ENCODE measurements at places on chromosomes 11 and 22. TPM values are rescaled to one million over a fixed set of nuclear protein-coding genes. Genes with fewer than 3 reads are reported as not detected.

DNA sequence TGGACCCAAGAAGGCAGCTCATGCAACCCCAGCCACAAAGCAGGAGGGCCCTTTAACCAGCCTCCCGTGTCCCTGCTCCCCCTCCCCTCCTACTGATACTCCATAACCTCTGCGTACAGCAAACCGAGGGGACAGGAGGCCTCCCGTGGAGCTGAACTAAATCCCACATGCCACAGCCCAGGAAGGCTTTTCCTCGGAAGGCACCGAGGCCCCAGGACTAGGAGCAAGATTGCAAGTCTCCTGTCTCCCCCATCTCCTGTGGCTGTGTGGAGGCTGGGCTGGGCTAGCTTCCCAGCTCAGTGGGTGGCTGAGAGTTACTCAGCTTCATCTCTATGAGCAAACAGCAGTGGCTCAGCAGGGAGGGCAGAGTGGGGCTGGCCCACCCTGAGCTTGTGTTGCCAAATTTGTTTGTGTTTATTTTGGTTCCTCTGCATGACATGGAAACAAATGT is 62.7 kb upstream of the NECTIN1 start:
- peaks cover 1% of the 10 kb centered on the region for H3K27me3 ChIP-seq
- no peak overlapping the region for H3K4me3 ChIP-seq
- H3K4me1 ChIP-seq: no peaks in the 10 kb centered on the region
- no peaks in the 10 kb centered on the region for H3K36me3 ChIP-seq
- no peak for DNase-seq

The LRRC4C gene
- not detected for polyA plus RNA-seq

- H3K27me3 ChIP-seq: peaks cover 11% of the 10 kb centered on the region
- no peak for DNase-seq
- H3K4me1 ChIP-seq: no peaks in the 10 kb centered on the region
- H3K4me3 ChIP-seq: no peak overlapping the region
Observed at GRCh38 chr11:126997641-126998040, 2.9 kb downstream of the KIRREL3 start.

DNA sequence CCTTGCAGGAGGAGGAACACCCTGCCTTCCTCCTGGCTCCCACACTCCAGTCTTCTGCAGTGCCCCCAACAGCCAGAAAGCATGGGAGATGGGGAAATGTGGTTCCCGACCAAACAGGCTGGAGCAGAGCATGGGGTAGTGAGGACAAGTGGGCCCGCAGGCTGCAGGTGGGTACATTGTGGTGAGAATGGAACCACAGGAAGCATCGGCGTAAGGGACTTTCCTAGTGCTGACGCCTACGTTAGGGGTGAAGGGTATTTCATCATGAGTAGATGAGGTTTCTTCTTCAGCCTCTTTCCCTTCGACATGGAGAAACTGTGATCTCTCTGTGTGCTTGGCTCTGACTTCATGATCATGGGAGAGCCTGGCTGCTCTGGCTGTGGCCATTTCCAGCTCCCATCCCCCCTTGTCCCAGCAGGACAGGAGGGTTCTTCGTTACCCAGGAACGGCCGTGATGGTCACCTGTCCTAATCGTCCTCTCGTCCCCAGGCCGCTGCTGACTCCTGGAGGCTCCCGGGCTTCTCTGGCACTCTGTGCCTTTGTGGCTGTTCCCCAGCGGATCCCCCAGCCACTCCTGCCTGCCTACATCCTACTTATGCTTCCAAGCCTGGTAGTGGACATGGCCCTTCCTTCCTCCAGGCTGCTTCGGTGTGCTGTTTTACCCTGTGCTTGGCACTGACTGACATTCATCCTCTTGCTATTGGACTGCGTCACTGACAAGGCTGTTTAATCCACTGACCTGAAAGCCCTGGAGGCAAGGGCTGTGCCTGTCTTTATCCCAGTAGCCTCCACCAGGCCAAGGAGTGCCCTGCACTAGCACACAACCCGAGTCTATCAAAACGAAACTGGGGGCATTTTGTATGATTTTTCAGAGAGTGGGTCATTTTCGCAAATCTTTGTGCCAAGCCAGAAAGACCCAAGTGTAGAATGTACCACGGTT is 65.2 kb upstream of the CECR2 start:
- no peak overlapping the region for H3K4me3 ChIP-seq
- peak; percentile 30 for DNase-seq
- peaks cover 4% of the 10 kb centered on the region for H3K27me3 ChIP-seq
- H3K4me1 ChIP-seq: peaks cover 5% of the 10 kb centered on the region
- no peaks in the 10 kb centered on the region for H3K36me3 ChIP-seq

The LDHAL6A gene
- 0.79 TPM for polyA plus RNA-seq

The BIK gene
- polyA plus RNA-seq: 1.6 TPM

DNA sequence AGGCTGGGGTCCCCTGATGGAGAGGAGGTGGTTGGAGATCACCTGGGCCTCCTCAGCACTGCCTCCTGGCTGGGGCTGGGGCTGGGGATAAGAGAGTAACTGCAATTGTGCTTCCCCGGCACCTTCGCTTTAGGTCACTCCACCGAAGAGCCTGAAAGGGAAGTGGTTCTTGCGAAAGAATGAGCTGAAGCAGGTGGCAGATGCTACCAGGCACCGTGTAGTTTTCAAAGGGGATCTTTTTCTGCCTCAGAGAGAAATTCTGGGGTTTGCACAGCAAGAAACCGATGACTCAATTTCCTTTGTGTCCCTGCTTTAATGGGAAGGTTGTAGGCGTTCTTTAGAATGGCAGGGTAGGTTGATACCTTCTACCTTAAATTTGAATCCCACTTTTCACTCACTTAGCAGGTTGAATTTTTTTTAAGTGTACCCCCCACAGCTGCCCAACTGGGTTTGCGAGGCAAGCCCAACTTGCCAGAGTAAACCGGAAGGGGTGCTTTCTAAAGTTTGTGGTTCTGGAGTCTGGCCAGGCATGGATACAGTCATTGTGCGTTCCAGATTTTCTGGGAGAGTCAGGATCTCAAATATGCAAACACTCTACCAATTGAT is 5.3 kb downstream of the CD44 start:
- peak; percentile 61 for DNase-seq
- peaks cover 98% of the 10 kb centered on the region for H3K4me1 ChIP-seq
- H3K27me3 ChIP-seq: peaks cover 16% of the 10 kb centered on the region
- H3K36me3 ChIP-seq: peaks cover 4% of the 10 kb centered on the region

DNA sequence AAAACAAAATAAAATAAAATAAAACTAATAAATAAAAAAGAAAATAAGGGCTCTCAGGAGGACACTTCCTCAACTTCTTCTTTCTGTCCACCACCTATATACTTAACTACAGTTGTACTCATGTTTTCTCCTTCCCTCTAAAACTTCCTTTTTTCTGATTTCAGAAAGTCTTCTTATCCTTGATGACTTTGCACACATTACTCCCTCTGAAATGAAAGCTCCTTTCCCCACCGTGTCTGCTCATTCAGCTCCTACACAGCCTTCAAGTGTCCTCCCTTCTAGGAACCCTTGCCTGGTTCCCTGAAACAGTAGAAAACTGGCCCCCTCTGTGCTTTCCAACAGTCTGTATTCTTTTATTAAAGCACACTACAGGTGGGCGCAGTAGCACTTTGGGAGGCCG is 18.3 kb upstream of the DDX17 start:
- peaks cover 5% of the 10 kb centered on the region for H3K27me3 ChIP-seq
- H3K4me3 ChIP-seq: no peak overlapping the region
- H3K36me3 ChIP-seq: no peaks in the 10 kb centered on the region
- DNase-seq: no peak
- no peaks in the 10 kb centered on the region for H3K4me1 ChIP-seq

DNA sequence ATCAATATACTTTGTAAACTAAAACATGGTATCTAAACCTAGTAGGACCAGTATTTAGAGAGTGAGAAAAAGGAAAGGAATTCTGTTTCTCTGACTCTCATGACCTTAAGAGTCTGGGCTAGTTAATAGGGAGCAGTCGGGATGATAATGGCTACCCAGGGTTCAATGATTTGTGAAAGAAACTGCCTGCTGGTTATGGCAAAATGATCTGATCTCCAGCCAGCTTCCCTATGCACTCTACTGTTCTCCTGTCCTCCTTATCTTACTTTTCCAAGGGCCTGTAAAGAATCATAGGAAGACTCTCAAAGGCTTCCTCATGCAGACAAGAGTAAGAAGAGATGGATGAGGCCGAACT is 193.1 kb upstream of the PITPNB start:
- no peaks in the 10 kb centered on the region for H3K4me1 ChIP-seq
- H3K27me3 ChIP-seq: peaks cover under 1% of the 10 kb centered on the region
- no peaks in the 10 kb centered on the region for H3K36me3 ChIP-seq

- no peak overlapping the region for H3K27ac ChIP-seq
- no peak overlapping the region for H3K4me3 ChIP-seq
- peaks cover 16% of the 10 kb centered on the region for H3K4me1 ChIP-seq
- DNase-seq: no peak
- no peaks in the 10 kb centered on the region for H3K36me3 ChIP-seq
Observed at GRCh38 chr11:11152877-11153276, 200.2 kb downstream of the CSNK2A3 start.

The KRTAP5-7 gene
- polyA plus RNA-seq: not detected

GRCh38 chr22:50581950-50582492 is 628 bp downstream of the CHKB start:
- peak overlapping the region; percentile 84 for H3K27ac ChIP-seq
- peaks cover 3% of the 10 kb centered on the region for H3K36me3 ChIP-seq
- peaks cover 7% of the 10 kb centered on the region for H3K27me3 ChIP-seq
- DNase-seq: no peak

DNA sequence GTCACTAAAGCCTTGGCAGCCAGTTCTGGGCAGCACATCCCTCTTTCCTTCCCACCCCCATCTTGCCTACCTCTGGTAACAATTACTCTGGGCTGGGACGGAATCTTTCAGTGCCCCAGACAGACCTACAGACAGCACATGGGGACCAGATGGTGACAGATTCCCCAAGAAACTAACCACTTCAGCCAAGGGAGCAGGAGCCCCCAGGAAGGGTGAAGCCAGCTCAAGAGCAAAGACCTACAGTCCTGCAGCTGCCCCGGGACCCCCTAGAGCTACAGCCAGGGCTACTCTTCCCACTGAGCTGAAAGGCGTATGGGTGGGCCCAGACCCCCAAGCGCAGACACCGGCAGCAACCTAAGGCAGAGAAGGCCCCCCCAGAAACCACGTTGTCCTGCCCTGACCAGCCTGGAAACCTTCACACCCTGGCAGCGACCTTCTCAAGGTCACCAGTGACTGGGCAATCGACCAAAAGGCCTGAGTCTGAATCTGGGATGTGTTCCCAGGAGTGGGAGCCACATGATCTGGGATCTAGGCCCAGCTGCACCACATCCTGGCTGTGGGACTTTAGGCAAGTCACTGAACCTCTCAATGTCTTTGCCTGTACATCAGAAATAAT is 65.8 kb downstream of the LRRC32 start:
- H3K4me1 ChIP-seq: no peaks in the 10 kb centered on the region
- peaks cover 3% of the 10 kb centered on the region for H3K27me3 ChIP-seq
- DNase-seq: no peak
- H3K4me3 ChIP-seq: no peak overlapping the region

DNA sequence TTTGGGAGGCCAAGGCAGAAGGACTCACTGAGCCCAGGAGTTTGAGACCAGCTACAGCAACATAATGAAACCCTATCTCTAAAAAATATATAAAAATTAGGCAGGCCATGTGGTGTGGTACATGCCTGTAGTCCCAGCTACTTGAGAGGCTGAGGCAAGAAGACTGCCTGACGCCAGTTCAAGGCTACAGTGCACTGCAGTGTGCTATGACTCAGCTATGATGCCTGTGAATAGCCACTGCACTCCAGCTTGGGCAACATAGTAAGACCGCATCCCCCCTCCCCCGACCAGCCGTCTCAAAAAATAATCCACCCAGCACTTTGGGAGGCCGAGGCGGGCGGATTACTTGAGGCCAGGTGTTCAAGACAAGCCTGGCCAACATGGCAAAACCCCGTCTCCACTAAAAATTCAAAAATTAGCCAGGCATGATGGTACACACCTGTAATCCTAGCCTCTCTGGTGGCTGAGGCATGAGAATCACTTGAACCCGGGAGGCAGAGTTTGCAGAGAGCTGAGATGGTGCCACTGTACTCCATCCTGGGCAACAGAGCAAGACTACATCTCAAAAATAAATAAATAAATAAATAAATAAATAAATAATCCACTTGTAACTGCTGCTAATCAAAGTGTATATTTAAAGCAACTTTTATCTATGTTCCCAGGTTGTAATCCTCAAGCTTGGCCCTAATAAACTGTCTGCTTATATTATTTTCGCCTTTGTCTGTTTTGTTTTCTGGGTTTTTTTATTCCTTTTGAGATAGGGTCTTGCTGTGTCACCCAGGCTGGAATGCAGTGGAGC is 7.8 kb downstream of the HPS5 start:
- H3K36me3 ChIP-seq: peaks cover 15% of the 10 kb centered on the region
- DNase-seq: no peak
- peaks cover 9% of the 10 kb centered on the region for H3K4me1 ChIP-seq
- no peaks in the 10 kb centered on the region for H3K27me3 ChIP-seq
- no peak overlapping the region for H3K27ac ChIP-seq

- no peaks in the 10 kb centered on the region for H3K36me3 ChIP-seq
- no peaks in the 10 kb centered on the region for H3K27me3 ChIP-seq
Observed at GRCh38 chr22:46576556-46577367, 39.3 kb upstream of the CELSR1 start.
